ENCODE measurements at places on chromosomes 11 and 22. TPM values are rescaled to one million over a fixed set of nuclear protein-coding genes. Genes with fewer than 3 reads are reported as not detected.

- no peak for DNase-seq
Observed at GRCh38 chr22:39216143-39216490, 28.7 kb downstream of the PDGFB start.

- no peak for DNase-seq
Observed at GRCh38 chr11:120271672-120272071, 31.7 kb downstream of the POU2F3 start.

Gene OR8D1
- polyA plus RNA-seq: not detected

Gene TNNI2
- not detected for polyA plus RNA-seq

Gene CHST1
- 2.7 TPM for polyA plus RNA-seq

All from SK-N-SH (cell line).